NCI-H1048 (cell line): ENCODE measurements at places on chromosomes 7 and 10.

DNA sequence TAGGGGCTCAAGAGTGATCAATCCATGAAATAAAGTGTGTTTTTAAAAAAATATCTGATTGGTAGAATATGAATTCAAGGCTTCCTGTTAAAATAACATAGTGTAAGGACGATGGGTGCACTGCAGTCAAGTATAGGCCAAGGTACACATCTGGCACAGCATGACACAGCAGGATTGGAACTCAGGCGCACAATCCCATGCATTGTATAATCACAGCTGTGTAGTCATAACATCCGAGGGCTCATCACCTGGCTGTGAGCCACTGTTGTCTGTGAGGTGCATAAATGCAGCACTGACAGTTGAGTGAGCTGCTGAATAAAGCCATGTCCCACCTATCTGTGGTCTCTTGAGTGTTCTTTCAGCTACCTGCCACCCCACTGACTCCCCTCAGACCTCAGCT, 142.3 kb upstream of the HPS1 start:
- no peak for DNase-seq

- DNase-seq: no peak
Observed at GRCh38 chr10:100824886-100825285, 79.5 kb downstream of the PAX2 start.

GRCh38 chr7:112414855-112415490, 35.3 kb upstream of the IFRD1 start:
- DNase-seq: no peak

GRCh38 chr7:157526913-157527634, 190.3 kb downstream of the DNAJB6 start:
- DNase-seq: no peak

DNA sequence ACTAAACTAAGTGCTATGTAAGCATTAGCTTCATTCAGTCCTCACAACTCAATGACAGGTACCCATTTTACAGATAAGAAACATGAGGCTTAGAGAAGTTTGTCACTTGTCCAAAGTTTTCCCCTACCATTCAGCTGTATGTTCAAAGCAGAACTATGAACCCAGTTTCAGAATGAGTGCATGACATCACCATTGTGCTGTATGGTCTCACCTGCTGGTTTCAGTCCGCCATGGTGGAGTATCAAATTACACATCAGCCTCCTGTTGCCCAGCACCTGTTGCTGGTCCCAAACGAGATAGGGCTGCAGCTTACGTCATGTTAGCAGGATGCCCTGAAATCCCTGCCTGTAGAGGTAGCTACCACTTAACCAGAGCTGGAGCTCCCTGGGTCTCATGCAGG, 95.0 kb downstream of the DYNC1I1 start:
- DNase-seq: no peak

DNA sequence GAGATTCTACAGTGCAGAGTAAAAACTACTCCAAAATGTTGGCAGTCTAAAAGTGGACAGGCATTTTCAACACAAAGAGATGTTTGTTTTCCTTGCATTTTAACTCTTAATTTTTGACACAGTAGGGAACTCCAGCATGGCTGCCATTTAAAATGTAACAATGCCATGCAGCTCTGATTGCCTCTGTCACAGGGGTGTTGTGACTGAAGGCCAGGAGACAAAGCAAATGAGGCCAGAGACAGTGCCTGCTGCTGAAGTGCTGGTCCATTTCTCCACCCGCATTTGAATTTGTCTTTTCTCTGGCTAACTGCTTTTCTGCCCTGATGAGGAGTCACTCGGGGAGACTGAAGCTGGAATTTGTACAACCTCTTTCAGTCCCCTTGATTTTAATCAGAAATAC, 710.6 kb upstream of the GALNT17 start:
- DNase-seq: no peak

DNA sequence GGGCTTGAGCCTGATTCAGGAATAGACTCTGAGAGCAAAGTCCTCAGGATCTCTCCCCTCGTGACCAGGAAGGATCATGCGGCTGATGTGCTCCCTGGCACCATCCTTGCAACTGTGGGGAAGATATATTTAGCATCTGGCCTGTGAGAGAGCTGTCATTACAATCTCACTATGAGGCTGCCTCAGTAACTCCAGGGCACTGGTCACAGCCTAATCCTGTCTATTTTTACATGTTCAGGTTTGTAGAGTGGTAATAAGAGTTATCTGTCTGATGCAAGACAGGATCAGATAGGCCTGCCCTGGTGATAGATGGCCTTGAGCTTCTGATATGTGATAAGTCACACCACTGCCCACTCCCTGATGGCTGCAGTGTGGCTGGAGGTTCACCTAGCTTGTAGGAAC, 50.7 kb downstream of the PPP1R3C start:
- no peak for DNase-seq

DNA sequence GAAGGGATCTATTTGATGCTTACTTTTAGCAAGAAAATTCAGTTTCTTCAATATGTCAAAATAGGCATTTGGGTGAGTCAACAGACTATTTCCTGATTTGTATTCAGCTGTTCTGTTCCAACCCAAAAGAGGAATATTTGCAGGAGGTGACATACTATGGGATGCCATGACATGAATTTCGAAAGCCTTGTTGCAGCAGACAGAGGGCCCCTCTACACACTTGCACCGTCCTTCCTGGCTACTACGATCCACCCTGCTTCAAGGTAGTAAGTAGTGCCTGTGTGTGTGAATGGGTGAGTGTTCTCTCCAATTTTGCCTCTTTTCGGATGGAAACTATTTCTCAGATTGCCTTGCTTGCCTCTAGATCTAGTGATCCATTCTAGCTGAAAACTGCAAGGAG, 413.0 kb upstream of the ADARB2 start:
- DNase-seq: no peak

GRCh38 chr7:121752706-121753105, 120.3 kb upstream of the PTPRZ1 start:
- no peak for DNase-seq
